Activated CD4-positive, CD25-positive, alpha-beta regulatory T cell treated with anti-CD3 and anti-CD28 coated beads, Interleukin-2, amount 50 U/mL, for 72 hours (primary cell): ENCODE measurements at places on chromosomes 2 and 18.

DNA sequence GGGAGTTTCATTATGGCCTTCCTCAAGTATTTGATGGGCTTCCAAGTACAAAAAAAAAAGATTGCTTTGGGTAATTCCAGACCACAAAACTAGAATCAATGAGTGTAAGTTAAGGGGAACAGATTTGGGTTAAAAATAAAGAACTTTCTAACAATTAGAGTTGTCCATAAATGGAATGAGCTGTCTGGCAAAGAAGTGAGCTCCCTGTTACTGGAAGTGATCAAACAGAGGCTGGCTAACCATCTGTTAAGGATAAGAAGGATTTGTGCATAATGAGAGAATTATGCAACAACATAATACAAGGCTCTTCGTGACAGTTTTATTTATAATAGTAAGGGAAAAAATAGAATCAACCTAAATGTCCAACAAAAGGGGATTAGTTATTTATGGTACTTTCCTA lies 44.6 kb upstream of the ACVR1 start:
- no peak for DNase-seq

GRCh38 chr2:180033993-180034894 lies 27.1 kb upstream of the CWC22 start:
- no peak for DNase-seq

DNA sequence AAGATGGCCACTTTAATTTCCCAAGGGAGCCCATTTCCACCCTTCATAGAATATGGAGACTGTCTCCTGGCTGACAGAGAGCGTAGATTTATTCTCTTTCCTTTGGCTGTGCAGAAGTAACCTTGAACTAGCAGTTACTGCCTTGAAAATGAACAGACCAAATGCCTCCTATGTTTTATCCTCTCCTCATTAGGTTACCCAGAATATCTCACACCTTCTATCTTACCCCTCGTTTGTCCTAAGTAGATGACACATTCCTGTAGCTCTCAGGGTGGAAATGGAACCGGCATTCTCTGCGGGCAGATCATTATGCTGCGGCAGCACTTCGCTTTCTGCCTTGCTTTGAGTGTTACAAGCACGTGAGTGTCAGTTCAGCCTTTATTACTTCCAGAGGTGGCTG lies 336.5 kb downstream of the DCDC2C start:
- DNase-seq: no peak

- no peak for DNase-seq
Observed at GRCh38 chr18:12599543-12599942, 58.4 kb downstream of the SPIRE1 start.

DNA sequence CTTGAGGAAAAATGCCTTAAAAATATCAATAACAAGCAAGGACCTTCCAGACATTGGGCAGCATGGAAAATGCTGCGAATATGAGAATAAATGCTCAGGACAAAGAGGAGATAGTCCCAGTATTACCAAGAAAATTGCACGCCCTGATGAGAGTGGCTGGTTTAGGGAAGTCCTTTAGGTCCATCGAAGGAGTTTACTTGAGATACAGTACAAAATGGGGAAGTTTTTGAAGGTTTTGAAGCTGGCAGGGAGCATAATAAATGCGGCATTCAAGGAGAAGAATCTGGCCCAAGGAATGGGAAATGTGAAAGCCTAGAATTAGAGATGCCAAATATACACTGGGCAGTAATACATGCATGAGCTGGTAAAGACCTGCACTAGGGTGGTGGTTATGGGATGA lies 90.2 kb upstream of the SPATS2L start:
- DNase-seq: no peak

GRCh38 chr2:43040084-43040854 lies 186.1 kb downstream of the ZFP36L2 start:
- DNase-seq: no peak

DNA sequence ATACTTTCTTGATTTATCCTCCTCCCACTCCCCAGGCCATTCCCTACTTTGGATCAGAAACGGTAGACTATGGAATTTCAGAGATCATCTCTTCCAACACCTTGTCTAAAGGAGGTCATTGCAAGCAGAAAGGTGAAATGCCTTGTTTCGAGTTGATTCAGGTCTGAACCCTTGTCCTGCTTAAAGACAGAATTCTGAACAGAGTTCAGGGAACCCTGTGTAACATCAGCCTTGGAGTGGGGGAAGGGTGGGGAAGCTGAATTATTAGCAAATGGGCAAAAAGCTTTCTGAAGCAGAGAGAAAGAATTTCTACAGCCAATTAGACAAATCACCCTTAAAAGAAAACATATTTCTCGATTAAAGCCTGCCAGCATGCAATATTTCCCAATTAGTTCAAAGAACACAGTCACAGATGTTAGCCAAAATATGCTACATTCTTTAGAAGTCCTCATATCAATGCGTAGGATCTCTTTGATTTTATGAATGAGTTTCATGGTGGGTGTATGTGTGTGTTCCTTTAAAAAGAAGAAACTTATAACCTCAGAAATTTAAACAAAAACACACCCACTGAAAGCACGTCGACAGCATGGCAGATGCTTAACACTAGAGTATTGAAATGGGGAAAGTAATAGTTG lies 353.1 kb downstream of the RND3 start:
- no peak for DNase-seq

DNA sequence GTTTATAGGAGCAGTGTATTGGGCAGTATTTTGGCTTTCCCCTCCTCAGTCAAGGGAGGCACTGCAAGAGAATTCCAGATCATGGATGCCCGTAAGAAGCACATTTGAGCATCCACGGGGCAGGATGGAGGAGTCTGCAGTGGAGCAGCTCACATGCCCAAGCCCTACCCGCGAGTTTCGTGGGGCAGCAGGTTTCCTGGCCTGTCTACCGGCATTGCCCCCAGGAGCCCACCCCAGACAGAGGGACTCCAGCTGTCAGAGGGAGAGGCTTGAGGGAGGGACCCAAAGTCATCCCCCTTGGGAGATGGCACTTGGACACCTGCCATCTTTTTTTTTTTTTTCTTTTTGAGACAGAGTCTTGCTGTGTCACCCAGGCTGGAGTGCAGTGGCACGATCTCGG lies 31.3 kb downstream of the TMEM177 start:
- no peak for DNase-seq

- DNase-seq: no peak
Observed at GRCh38 chr2:187422282-187422681, 25.8 kb downstream of the CALCRL start.

DNA sequence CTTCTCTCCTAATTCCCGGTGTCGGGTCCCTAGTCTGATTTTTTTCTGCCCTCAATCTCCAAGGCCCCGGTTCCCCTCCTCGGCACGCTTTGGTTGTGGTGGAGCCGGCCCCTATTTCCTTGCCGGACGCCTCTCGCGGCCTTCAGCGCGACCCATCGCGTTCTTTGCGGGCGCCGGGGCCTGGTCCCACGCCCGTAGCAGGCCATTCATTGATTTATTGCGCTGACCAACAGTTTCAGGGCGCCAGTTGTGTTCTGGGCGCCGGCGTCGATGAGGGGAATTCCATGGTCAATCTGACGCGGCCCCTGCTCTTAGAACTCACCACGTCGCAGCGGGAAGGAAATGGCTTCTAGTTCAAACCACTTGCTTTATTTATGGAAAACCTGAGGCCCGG lies 396 bp downstream of the CNOT9 start:
- DNase-seq: peak; percentile 70

DNA sequence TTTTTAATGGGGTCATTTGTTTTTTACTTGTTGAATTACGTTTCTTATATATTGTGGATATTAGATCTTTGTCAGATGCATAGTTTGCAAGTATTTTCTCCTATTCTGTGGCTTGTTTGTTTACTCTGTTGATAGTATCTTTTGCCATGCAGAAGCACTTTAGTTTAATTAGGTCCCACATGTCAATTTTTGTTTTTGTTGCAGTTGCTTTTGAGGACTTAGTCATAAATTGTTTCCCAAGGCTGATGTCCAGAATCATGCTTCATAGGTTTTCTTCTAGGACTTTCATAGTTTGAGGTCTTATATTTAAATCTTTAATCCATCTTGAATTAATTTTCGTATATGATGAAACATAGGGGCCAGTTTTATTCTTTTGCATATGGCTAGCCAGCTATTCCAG lies 13.2 kb downstream of the PIKFYVE start:
- DNase-seq: no peak

GRCh38 chr18:498931-499775 lies 1.3 kb downstream of the COLEC12 start:
- DNase-seq: no peak

- DNase-seq: no peak
Observed at GRCh38 chr18:8949206-8949605, 153.3 kb upstream of the NDUFV2 start.

GRCh38 chr2:230052299-230052698 lies 16.4 kb downstream of the SLC16A14 start:
- DNase-seq: no peak

DNA sequence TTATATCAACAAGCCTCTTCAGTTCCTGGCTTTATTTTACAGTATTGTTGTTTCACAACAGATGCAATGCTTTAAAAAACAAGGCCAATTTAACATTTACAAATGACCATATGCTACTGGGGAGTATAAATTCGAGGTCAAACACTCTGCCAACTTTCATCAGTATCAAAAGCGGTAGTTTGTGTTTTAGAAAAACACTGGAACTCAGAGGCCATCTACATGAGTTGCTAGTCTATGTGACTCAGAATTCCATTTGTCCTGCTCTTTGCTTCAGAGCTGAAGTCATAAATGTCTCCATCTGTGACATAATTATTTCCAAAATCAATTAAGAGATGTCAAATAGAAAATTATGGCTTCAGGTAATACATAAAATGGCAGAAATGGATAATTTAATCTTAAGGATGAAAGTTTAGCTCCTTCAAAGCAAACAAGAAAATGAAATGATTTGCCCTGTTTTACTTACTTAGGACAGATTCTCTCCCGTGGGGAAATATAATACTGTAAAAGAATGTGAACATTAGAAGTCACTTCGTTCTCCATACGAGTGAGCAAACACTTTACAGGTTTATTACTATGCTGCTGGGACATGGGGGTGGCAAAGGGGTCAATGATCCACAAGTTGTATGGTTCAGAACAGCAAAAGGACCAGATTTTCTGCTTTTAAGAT lies 3.7 kb downstream of the MEX3C start:
- no peak for DNase-seq

DNA sequence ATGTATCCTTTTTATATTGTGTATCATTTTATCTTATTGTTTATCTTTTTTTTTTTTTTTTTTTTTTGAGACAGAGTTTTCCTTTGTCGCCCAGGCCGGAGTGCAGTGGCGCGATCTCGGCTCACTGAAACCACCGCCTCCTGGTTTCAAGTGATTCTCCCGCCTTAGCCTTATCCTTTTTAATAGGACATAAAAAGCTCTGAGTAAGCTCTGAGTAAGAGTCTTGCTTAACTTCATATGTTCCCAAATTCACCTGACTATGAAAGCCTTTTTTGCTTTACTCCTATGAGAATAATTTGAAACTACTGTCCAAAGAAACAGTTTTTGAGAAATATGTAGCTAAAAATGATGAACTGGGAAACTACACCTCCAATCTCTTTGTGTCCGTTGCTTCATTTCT lies 525.5 kb downstream of the IRS1 start:
- DNase-seq: no peak

DNA sequence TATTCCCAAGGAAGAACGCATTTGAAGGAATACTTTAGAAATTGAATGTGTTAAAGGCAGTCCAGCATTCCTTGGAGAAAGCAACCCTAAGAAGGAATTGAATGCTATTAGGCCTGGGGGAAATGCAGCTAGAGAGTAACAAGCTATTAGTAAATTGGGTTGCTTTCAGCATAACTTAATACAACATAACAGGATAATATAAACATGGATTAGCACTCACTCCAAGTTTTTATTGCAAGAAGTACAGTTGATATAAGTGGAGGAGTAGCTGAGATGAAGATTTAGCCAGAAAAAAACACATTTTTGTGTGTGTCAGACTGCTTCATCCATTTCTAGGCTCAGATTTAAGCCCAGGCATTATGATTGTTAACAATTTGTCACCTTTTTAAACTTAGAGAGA lies 314.6 kb downstream of the MEIS1 start:
- DNase-seq: no peak

GRCh38 chr2:167293172-167293781 lies 405.0 kb downstream of the XIRP2 start:
- DNase-seq: no peak

- DNase-seq: no peak
Observed at GRCh38 chr18:48042431-48042830, 112.0 kb upstream of the SMAD2 start.

DNA sequence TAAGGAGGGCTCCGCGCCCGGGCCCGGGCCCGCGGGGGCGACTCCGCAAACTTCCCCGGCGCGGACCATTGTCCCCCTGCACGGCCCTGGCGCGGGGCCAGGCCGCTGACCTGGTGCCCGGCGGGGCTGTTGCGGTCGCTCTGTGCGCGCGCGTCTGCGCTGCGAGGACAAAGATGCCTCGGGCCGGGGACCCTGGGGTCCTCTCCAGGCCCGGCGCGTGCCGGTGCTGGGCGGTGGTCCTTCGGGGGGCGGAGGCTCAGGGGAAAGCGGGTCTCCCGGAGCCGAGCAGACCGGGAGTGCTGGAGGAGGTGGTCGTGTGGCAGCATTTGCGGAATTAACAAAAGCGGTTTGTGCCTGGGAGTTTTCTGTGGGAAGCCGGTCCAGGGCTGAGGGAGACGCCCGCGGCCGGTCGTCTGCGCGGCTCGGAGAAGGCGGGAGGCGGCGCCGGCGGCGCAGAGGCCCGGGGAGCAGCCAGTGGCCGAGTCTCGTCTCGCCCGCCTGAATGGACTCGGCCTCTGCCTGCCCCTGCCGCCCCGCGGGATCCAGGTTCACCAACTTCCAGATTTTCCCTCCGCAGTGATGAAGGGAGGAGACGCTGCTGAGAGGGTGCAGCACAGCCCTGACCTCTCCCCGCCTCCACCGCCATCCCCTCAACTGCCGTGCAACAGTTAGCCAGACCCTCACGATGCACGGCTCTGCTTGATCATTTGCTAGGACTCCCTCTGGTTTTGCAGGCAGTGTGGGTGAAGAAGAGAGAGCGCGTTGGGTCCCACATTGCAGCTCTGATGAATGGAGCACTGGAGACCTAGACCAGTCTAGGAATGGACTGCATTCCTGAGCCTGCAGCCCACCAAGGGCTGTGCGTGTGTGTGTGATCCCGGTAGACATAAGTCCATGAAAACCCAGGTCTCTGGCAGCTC lies 705 bp downstream of the EFR3B start:
- DNase-seq: peak; percentile 36

DNA sequence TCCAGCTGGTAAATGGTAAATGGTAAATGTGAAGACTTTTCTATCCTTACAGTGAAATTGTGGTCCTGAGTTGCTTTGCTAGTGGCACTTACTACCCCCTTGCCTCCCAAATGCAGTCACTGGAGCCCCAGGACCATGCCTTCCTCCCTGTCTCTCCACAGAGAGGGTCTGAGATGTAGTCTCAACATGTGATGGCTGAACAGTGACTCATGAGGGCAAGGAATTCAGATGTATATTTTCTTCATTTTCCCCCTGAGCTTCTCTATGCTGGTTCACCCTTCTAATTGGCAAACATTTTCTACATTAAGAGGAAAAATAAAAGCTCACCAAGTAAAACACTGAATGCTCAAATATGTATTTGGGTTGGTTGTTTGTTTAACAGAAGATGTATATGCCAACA lies 232.0 kb downstream of the SH3BP4 start:
- no peak for DNase-seq

DNA sequence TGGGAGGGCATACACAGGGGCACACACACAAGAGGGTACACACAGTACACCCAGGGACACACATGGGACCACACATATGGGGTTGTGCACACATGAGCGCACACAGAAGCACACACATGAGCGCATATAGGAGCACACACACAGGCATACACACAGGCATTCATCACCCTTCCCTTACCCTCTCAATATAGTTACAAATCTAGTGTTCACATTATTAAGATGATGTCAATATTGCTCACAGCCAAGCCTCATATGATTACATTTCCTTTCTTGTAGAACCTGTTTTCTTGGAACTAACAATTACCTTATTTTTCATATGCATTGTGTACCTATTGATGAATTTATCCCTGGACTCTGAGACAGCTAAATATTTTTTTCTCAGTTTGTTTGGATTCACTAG lies 156.7 kb downstream of the FHOD3 start:
- no peak for DNase-seq
